ENCODE measurements at places on chromosomes 3 and 15.

GRCh38 chr15:48352474-48353072 lies 21.3 kb downstream of the DUT start:
- no peak for DNase-seq

- no peak for DNase-seq
Measured at GRCh38 chr15:67189326-67190051, 65.0 kb downstream of the AAGAB start.

- no peak for DNase-seq
Measured at GRCh38 chr15:77815015-77815414, 182.3 kb upstream of the LINGO1 start.

DNA sequence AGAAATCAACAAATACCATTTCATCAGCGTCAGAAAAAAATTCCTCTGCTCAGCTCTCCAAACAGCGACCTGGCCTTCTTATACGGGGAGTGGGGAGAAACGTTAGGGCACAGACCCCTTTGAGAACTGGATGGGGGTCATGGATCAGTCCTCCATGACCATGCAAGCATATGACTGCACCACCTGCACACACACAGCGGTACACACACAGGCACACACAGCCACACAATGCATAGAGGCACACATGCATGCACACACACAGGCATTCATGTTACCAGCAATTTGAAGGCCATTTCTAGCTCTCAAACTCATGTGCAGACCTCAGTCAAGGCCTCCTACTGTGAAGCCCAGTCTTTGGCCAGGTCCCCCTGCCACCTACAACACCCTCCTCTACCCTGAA lies 50.2 kb downstream of the SLC41A3 start:
- no peak for DNase-seq

- no peak for DNase-seq
Measured at GRCh38 chr3:114528517-114528916, 234.7 kb downstream of the TIGIT start.

- no peak for DNase-seq
Measured at GRCh38 chr3:74443102-74443501, 171.4 kb downstream of the CNTN3 start.

DNA sequence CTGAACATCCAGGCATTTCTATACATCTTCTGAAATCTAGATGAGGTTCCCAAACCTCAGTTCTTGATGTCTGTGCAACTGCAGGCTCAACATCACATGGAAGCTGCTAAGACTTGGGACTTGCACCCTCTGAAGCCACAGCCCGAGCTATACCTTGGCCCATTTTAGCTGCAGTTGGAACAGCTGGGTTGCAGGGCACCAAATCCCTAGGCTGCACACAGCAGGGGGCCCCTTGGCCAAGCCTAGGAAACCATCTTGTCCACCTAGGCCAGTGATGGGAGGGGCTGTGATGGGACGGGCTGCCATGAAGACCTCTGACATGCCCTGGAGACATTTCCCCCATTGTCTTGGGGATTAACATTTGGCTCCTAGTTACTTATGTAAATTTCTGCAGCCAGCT lies 415.8 kb upstream of the SUCLG2 start:
- no peak for DNase-seq

DNA sequence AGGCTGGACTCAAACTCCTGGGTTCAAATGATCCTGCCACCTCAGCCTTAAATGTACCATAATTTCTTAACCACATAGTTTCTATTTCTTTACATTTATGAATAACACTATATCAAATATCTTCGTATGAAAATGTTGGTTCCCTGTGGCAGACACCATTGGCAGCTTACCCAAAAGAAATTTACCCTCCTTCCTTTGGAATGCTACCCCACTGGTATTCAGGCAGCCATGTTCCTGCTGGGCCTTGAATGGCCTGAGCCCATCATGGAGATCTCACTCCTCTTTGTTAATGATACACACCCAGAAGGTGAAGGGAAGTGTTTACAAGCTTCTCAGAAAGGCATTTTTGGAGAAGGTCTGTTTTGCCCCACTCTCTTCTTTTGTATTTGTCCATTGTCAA lies 94.3 kb upstream of the RNF7 start:
- no peak for DNase-seq

DNA sequence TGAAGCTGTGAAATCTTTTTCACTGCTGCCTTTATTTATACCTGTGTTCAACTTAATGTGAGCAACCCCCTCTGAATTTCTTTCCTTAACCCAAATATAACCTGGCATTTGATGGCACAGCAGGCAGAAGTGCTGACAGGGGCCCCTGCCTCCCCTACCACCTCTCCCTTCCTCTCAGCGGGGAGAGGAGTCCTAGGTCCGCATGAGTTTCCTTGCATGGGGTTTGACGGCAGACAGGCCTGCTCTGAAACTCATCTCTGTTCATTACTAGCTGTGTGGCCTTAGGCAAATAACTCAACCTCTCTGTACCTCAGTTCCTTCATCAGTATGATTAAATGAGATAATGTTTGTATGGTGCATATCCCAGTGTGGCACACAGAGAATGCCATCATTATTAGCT lies 79.7 kb downstream of the SEC22A start:
- no peak for DNase-seq

DNA sequence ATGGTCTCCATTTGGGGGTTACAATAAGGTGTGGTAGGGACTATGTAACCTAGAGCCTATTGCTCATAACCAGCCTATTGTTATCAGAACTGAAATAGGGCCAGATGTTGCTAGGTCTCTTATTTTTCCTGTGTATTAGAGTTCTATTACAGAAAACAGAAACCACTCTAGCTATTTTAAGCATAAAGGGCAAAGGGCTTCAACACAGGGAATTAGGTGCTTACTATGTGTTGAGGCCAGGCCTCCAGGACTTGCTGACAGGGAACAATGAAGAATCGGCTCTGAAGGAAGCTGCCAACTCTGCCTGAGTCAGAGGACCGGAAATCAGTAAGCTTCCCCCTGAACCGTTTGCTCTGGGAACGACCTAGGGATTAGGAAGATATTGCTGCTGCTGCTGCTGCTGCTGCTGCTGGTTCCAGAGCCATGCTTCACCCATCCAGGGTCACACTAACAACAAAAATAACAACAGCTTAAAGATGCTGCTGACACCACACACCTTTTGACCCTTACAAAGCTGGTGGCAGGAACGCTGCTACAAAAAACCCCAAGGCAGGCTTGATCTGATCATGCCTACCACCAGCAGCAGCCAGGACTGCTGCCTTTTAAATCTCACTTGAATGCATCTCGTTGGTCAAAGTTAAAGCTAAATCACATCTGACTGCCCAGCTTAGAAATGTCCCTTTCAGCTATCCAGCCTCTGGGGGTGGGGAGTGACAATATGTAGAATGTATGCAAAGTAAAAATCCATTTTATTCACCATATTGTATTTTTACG lies 276.9 kb upstream of the IL12A start:
- no peak for DNase-seq

DNA sequence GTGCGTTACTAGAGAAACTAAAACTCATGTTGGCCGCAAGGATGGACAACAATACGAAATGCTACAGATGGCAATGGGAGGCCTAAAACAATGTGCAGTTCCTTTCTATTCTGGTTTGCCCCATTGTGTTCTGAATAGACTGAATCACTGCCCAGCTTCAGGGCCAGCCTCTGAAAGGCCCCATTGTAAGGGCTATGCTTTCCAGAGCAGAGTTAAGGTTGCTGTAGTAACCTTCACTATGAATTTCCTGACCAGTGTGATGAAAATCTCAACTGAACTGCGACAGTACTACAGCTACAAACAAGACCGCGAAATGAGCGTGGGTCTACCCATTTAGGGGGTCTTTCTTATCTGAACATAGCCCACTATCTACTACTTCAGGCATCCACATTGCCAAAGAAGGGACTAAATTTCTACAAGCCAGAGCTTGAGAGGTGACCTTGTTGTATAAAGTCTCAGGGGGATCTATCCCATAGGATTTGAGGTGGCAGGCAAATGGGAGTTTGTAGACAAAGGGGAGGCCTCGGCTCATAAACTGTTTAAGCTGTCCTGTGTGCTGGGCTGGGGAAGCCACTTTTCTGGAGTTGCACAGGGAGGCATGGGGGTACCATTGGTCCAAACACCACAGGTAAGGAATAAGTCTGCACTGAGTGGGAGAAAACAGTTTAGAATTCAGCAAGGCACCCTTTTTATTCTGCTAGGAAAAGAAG lies 80.1 kb downstream of the MYO1E start:
- DNase-seq, result no peak

DNA sequence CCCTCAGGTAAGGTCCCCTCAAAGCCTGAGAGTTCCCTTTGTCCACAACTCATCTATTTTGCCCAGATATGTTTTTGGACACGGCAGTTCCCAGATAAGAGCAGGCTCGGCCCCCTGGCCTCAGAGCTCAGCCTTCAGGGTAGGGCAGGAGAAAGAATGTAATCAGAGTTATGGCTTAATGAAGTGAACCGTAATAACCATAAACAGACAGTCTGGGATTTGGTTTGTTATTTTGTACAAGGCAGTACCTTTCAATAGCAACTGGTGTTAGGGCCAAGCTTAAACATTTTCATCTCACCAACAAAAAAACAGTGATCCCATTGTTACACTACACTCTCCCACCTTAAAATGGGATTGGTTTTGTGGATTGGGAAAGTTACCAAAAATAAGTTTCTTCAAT lies 12.2 kb upstream of the ALDH1A3 start:
- no peak for DNase-seq

DNA sequence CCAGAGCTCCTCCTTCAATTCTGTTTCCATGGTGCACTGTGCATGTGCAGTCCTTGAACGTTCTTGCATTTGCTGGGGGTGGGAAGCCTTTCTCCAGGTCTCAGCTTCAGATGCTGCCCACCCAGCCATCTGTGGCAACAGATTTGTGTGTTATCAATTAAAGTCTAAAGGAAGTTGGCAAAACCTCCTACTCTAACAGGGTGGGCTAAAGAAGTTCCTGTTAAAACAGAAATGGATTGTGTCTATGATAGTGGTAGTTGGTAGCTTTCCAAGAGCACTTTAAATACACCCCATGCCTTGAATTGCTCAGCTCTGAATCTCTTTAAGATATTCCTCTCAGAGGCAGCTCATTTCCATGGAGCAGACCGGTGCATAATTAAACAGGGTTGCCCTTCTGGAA lies 488.0 kb upstream of the SUCLG2 start:
- no peak for DNase-seq

- no peak for DNase-seq
Measured at GRCh38 chr15:64191971-64192830, 29.4 kb upstream of the PPIB start.

- DNase-seq, result no peak
Measured at GRCh38 chr15:43948691-43949325, 122.0 kb downstream of the WDR76 start.

GRCh38 chr3:154059833-154060232 lies 61.4 kb upstream of the ARHGEF26 start:
- DNase-seq, result no peak

DNA sequence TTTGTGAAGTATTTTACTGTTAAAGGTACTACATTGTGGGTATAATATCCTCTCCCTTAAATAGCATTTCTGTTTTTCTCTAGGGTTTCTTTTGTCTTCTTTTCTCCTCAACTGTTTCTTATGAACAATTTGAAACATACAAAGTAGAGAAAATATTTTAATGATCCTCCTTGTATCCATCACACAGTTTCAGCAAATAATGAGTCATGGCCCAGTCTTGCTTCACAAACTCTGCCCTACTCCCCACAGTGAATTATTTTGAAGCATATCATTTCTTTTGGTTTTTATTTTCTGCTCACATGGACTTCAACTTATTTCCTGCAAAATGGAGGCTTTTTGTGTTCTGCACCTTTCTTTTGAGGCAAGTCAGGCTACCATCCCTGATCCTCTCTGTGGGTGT lies 6.1 kb upstream of the SCAANT1 start:
- DNase-seq, result no peak

DNA sequence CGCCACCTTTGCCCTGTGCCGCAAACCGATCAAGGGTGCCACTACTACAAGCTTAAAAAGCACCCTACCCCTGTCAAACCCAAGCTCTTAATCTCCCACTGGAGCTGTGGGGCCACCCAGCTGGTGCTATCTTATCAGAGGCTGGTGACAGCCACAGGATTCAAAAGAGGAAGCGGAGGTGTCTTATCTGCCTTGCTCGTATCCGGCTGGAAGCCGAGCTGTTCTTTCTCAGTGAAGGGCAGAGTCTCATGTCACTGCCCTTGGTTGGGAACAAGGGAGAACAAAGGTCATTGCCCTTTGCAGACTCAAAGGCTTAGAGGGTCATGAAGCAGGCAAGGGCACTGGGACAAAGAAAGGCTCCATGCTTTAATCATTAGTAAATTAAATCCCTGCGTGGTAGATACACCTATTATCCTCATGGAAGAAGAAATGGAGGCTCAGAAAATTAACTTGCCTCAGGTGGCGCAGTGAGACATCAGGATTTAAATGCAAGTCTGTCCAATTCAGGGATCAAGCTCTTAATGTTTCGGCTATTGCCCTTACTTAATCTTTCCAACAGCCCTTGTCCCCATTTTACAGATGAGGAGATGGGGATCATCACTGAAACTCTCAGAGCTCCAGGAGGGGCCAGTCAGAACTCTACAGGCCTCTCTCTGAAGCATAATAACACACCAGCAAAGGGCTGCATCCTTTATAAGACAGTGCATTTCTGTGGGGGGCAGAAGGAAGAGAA lies 360.0 kb upstream of the PROK2 start:
- DNase-seq, result no peak

GRCh38 chr3:174382878-174383277 lies 476.3 kb upstream of the NAALADL2 start:
- DNase-seq, result no peak

- DNase-seq, result no peak
Measured at GRCh38 chr15:97976766-97977503, 16.4 kb downstream of the ARRDC4 start.

- no peak for DNase-seq
Measured at GRCh38 chr3:32128936-32129335, 22.5 kb downstream of the GPD1L start.

- DNase-seq, result no peak
Measured at GRCh38 chr15:26967719-26968269, 3.2 kb upstream of the GABRG3 start.

- no peak for DNase-seq
Measured at GRCh38 chr3:37183976-37184375, 9.6 kb upstream of the LRRFIP2 start.

- no peak for DNase-seq
Measured at GRCh38 chr15:52120488-52120887, 7.9 kb upstream of the BCL2L10 start.

Data from activated T-helper 1 cell treated with anti-CD3 and anti-CD28 coated beads, Interleukin-2, amount 50 U/mL, for 16 hours (primary cell).